ENCODE measurements at places on chromosomes 1 and 21.

GRCh38 chr1:157700305-157700704, 264 bp downstream of the FCRL3 start:
- no peak for DNase-seq

DNA sequence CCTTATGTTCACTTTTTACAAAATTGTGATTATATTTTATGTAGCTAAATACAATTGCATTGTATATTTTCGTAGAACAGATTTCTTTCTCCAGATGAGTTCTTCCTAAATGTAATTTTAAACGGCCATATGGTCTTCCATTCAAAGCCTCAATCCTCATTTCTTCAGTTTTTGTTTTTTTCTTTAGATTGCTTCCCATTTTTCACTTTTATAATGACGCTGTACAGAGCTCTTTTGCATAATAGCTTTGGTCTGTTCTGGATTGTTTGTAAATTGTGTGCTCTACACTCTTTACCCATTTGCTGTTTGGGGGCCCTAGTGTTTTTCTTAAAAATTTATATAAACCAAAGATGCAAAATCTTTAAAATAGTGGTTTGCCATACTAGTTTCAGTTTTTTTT, 27.8 kb downstream of the AVPR1B start:
- DNase-seq = no peak

DNA sequence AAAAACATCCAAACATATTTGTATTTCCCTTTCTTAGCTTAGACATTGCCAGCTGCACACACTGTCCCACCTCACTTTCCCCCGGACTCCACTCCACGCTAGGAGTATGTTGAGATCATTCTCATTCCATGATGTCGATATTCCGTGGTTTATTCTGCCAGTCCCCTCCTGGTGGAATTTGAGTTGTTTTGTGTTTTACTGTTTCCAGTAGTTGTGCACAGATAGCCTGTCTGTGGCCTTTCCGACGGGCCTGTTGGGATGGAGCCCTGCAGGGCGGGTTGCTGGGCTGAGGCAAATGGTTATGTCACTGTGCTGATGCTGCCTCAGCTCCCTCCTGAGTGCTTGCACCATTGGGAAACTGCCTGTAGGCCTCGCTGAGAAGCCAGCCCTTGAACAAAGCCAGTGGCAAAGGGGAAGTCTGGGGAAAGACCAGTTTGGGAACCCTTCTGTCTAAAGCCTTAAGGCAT, 12.8 kb downstream of the TRAPPC10 start:
- DNase-seq = no peak

DNA sequence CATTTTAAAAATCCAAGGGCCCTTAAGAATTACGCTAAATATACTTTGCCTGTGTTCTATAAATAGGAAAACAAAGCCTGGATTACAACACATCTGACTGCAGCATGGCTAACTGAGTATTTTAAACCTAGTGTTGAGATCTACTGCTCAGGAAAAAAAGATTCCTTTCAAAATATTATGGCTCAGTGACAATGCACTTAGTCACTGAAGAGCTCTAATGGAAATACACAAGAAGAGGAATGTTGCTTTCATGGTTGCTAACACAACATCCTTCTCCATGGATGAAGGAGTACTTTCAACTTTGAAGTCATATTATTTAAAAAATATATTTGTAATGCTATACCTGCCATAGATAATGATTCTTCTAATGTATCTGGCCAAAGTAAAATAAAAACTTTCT, 248.3 kb upstream of the NEGR1 start:
- no peak for DNase-seq

GRCh38 chr1:220884109-220884980, 5.1 kb downstream of the HLX start:
- no peak for DNase-seq

DNA sequence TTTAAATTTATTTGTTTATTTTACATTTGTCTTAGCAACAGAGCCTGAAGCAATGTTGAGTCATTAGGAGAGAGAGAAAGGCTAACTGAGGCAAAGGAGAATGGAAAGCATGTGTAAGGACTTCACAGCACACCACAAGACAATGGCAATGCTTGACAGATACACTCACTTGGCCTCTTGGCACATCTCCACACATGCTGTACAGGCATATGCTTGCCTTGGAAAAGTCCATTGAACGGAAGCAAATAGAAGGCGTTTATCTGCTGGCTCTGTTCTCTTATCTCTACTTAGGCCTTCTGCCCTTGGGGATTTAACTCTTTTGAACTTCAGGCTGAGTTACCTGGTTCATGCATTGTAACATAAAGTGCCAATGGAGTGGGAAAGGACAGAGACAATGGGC, 262.2 kb upstream of the POU3F1 start:
- DNase-seq = no peak

DNA sequence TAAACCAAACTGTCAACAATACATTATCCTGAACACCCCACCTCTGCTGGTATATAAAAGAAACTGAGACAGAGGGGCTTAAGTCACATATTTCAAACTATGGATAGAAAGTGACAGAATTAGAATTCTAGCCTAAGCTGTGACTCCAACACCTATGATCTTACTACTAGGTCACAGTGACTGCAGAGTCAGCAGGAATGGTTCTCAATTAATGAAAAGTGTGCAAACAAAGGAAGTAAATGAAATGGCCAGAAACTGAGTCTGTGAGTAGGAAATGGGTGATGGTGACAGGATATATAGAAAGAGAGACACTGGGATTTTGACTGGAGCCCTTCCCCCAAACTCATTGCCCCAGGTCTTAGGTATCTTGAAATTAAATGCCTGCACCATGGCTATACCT, 38.7 kb upstream of the SDC3 start:
- no peak for DNase-seq

- no peak for DNase-seq
Measured at GRCh38 chr1:228219962-228220780, 12.3 kb downstream of the OBSCN start.
